ENCODE measurements at places on chromosomes 3 and 15. TPM values are rescaled to one million over a fixed set of nuclear protein-coding genes. Genes with fewer than 3 reads are reported as not detected.

Gene B4GALT4
- total RNA-seq, result 25.3 TPM

DNA sequence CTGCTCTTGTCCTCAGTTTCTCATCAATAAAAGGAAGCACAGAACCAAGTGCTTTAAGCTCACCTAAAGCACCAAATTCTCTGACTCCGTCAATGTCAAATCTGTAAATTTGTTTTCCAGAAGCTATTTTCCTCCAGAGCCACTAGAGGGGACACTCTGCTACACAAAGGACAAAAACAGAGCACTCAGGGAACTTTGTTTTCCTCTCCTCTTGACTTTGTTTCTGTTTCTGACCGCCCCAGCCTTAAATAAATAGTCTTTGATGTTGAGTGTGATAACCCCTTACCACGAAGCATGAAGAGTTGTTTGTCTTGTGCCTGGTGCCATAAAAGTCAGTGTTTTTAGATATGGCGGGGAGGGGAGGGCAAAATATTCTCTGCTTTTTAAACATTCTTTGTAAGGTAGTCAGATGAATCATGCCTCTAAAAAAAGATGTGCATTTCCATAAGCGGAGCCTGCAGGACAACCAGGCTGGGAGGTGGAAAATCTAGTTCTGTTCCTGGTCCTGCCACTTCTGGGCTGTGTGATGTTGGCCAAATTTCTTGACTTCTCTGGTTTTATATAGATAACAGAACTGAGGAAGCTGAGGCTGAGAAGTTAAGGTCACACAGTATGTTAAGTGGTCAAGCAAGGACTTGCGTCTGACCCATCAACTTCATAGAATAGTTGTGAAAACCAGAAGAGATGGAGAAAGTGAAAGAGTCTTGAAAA lies 7.3 kb upstream of the ZBTB38 start:
- peak; percentile 86 for DNase-seq

DNA sequence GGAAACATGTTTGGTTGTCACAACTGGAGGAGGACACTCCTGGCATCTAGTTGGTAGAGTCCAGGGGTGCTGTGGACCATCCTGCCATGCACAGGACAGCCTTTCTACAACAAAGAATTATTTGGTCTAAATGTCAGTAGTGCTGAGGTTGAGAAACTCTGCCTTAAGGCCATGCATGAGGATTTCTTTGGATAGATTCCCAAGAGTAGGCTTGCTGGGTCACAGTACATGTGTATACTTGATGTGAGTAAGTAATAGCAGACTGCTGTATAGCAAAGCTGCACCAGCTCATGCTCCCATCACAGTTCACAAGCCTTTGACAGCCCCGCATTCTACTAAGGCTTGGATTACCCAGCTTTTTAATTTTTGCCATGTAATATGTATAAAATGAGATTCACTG lies 151.3 kb downstream of the MFSD1 start:
- no peak for DNase-seq

GRCh38 chr3:50582083-50582482 lies 12.8 kb downstream of the HEMK1 start:
- no peak for DNase-seq

DNA sequence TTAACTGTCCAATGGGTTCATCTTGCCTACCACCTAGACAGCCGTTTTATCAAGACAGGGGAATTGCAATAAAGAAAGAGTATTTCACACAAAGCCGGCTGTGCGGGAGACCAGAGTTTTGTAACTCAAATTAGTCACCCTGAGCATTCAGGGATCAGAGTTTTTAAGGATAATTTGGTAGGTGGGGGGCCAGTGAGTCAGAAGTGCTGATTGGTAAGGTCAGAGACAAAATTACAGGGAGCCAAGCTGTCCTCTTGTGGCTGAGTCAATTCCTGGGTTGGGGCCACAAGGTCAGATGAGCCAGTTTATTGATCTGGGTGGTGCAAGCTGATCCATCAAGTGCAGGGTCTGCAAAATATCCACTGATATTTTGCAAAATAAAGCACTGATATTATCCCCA lies 29.9 kb upstream of the GPD1L start:
- DNase-seq, result peak; percentile 57

DNA sequence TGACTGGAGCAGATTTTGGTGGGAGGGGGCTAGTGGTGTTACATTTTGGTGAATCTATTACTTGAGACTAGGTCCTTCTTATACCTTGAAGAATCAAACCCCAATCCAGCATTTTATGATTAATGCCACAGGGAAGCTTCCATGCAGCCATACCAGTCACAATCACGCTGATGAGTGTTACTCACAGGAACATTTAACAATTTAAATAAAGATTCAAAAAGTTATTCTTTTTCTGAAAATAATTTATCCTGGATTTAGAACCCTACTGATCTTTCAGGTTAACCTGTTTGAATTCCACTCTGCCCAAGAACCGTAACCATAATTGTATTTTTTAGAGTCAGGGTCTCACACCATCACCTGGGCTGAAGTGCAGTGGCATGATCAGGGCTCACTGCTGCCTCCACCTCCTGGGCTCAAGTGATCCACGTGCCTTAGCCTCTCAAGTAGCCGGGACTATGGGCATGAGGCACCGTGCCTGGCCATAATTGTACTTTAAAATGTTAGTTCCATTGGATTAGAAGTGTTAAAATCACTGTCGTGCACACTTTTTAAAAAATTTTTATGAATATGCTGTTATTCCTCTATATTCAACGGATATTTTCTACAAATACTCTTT lies 929 bp upstream of the MTMR10 start:
- no peak for DNase-seq
